CD4-positive, alpha-beta T cell treated with Interleukin-15 for 4 hours (primary cell): ENCODE measurements at places on chromosomes 12 and 14.

GRCh38 chr14:89256283-89256682 is 160.8 kb downstream of the FOXN3 start:
- no peak for DNase-seq

- DNase-seq, result no peak
Measured at GRCh38 chr12:66915306-66915904, 236.5 kb upstream of the GRIP1 start.

GRCh38 chr12:2266666-2267620 is 214.2 kb downstream of the CACNA1C start:
- DNase-seq, result no peak

DNA sequence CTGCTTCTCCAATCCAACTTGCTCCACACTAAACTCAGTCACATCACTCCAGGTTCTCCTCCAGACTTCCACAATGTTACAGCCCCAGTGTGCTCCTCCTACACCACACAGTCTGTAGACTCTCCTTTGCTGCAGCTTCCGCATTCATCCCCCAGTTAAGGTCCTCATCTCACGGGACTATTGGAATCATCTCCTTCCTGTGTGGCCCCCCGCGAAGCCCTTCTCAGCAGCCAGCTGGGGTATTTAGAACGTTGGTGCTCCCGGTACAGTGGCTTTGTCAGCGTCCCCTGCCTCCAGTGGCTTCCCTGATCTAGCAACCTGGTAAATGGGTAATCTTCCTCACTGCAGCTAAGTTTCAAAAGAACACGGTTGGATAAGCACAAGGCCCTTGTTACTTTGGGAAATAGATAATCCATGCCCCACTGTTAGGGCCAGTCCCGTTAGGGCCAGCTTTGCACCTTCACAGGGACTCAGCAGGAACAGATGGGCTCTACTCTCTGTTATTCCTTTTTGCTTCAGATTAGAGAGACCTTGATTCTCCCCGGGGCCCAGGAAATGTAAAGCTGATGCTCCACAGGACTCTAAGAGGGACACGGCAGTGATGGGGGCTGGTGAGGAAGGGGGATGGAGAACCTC is 823 bp upstream of the TSPAN11 start:
- no peak for DNase-seq

- no peak for DNase-seq
Measured at GRCh38 chr14:103558071-103558882, 4.2 kb downstream of the BAG5 start.
